Pancreas (tissue), 10 donors: ENCODE measurements at places on chromosomes 12 and 14. TPM values are rescaled to one million over a fixed set of nuclear protein-coding genes. Genes with fewer than 3 reads are reported as not detected.

Gene TIGAR
- 2.3 TPM for polyA plus RNA-seq

Gene WNT5B
- 0.85 TPM for polyA plus RNA-seq

Gene CIT
- 1.0 TPM for polyA plus RNA-seq

Gene PMEL
- polyA plus RNA-seq, result 2.6 TPM

- no peak for DNase-seq
- H3K36me3 ChIP-seq, result no peaks in the 10 kb centered on the region
- no peak overlapping the region for H3K27ac ChIP-seq
- no peaks in the 10 kb centered on the region for H3K27me3 ChIP-seq
Observed at GRCh38 chr14:78335531-78335930, 165.4 kb downstream of the NRXN3 start.

DNA sequence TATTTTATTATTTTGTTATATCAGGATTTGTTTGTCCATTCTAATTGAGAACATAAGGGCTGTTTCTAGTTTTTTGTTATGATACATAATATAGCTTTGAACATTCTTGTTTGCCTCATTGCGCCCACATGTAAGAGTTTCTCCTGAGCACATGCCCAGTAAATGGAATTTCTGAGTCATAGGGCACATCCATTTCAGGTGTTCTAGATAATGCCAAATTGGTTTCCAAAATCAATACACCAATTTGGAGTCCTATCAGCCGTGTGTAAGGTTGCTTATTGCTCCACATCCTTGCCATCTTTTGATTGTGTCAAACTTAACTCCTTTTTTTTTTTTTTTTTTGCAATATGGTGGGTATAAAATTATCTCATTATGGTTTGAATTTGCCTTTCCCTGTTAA, 97.9 kb upstream of the RESF1 start:
- H3K4me1 ChIP-seq, result no peaks in the 10 kb centered on the region
- H3K27ac ChIP-seq, result no peak overlapping the region
- no peak for DNase-seq
- no peaks in the 10 kb centered on the region for H3K36me3 ChIP-seq

Gene TEX22
- polyA plus RNA-seq, result 0.40 TPM

GRCh38 chr12:26113181-26113654, 11.6 kb downstream of the BHLHE41 start:
- H3K27ac ChIP-seq, result peak overlapping the region; percentile 96
- H3K27me3 ChIP-seq, result no peaks in the 10 kb centered on the region
- H3K4me3 ChIP-seq, result peak overlapping the region; percentile 47
- peaks cover 12% of the 10 kb centered on the region for H3K4me1 ChIP-seq

Gene LGR5
- not detected for polyA plus RNA-seq

Gene SYNDIG1L
- 2.5 TPM for polyA plus RNA-seq

GRCh38 chr12:39792938-39793337, 173.3 kb upstream of the ABCD2 start:
- no peaks in the 10 kb centered on the region for H3K36me3 ChIP-seq
- DNase-seq, result no peak
- no peaks in the 10 kb centered on the region for H3K27me3 ChIP-seq

Gene CAPZA3
- polyA plus RNA-seq, result 1.2 TPM

GRCh38 chr14:67270145-67270753, 29.0 kb downstream of the PALS1 start:
- H3K27me3 ChIP-seq, result no peaks in the 10 kb centered on the region
- DNase-seq, result no peak
- H3K4me1 ChIP-seq, result peaks cover 12% of the 10 kb centered on the region

Gene RASAL1
- 12.1 TPM for polyA plus RNA-seq

Gene PLEKHD1
- 0.07 TPM for polyA plus RNA-seq

DNA sequence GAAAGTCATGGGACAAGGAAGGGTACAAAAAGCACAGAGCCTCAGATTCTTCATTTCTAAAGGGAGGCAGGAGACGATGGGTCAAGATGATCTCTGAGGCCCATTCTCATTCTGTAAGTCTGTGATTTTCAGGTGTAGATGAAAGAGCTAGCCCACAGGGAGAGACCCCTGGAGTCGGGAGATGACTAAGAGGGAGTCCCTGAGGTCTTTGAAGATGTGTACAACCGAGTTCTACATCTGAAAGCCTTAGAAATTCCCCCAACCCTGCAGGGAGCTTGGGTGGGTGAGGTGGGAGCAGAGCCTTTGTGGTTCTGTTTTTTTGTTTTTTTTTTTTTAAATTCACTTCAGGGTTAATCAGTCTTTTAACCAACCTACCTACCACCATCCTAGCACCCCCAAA, 3.1 kb downstream of the WNT10B start:
- DNase-seq, result no peak
- H3K4me3 ChIP-seq, result no peak overlapping the region
- H3K4me1 ChIP-seq, result no peaks in the 10 kb centered on the region
- H3K27me3 ChIP-seq, result peaks cover 7% of the 10 kb centered on the region
- H3K36me3 ChIP-seq, result no peaks in the 10 kb centered on the region

Gene LETMD1
- 59.5 TPM for polyA plus RNA-seq

Gene FSCB
- polyA plus RNA-seq, result not detected

Gene AKAP3
- 0.87 TPM for polyA plus RNA-seq

DNA sequence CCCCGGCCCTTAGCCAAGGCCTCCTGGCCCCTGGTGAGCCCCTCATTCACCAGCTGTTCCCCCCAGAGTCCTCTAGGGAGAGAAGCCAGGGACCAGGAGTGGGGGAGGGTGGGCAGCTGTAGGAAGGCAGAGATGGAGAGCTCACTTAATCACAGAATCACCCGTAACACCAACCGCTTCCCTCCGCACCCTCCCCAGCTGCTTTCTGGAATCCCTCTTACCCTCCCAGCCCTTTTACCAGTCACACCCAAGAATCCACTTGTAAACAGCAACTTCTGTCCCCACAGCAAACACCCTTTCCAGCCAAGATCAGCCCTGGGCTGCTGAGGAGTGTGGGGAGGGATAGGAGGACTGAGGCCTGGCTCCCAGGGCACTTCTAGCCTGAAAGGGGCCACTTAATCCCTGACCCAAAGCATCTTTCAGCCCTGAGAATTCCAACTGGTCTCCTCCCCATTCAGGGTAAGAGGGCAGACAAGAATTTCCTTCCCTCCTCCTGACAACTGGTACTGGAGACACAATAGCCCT, 18.8 kb downstream of the NCKAP5L start:
- no peak for DNase-seq
- no peak overlapping the region for H3K4me3 ChIP-seq
- H3K27me3 ChIP-seq, result no peaks in the 10 kb centered on the region
- H3K27ac ChIP-seq, result no peak overlapping the region

DNA sequence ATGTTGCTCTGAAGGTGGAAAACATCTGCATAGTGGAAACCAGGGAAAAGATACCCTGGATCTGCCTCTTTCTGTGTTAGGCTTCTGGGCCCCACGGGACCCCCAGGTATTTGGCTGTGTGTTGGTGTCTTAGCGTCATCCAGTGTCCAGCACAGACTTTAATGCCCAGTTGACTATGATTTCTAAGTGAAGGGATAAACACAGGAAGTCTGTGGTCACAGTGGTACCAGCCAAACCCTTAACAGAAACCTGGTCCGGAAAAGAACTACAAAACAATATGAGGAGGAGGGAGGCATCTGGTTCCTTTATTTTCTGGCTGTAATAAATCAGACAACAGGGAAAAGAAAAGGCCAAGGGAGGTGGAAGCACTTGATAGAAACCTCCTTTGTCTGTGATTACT, 56.4 kb downstream of the CMKLR1 start:
- no peak overlapping the region for H3K27ac ChIP-seq
- no peak for DNase-seq
- H3K36me3 ChIP-seq, result no peaks in the 10 kb centered on the region
- H3K4me1 ChIP-seq, result no peaks in the 10 kb centered on the region
- H3K27me3 ChIP-seq, result no peaks in the 10 kb centered on the region

GRCh38 chr12:100266585-100266834, 369 bp downstream of the DEPDC4 start:
- peaks cover 10% of the 10 kb centered on the region for H3K4me1 ChIP-seq
- H3K4me3 ChIP-seq, result peak overlapping the region; percentile 90
- peak overlapping the region; percentile 97 for H3K27ac ChIP-seq
- no peaks in the 10 kb centered on the region for H3K27me3 ChIP-seq

- no peak overlapping the region for H3K4me3 ChIP-seq
- H3K4me1 ChIP-seq, result peaks cover 3% of the 10 kb centered on the region
- H3K27ac ChIP-seq, result no peak overlapping the region
- no peaks in the 10 kb centered on the region for H3K27me3 ChIP-seq
- peak; percentile 83 for DNase-seq
Observed at GRCh38 chr12:2783936-2784600, 10.7 kb upstream of the FKBP4 start.

Gene GALNT8
- polyA plus RNA-seq, result 1.7 TPM

- no peak overlapping the region for H3K4me3 ChIP-seq
- no peaks in the 10 kb centered on the region for H3K27me3 ChIP-seq
- peak overlapping the region; percentile 68 for H3K27ac ChIP-seq
- no peak for DNase-seq
- H3K4me1 ChIP-seq, result peaks cover 36% of the 10 kb centered on the region
- no peaks in the 10 kb centered on the region for H3K36me3 ChIP-seq
Observed at GRCh38 chr14:81535396-81536164, 1.9 kb upstream of the SEL1L start.

Gene PLEK2
- 6.0 TPM for polyA plus RNA-seq

DNA sequence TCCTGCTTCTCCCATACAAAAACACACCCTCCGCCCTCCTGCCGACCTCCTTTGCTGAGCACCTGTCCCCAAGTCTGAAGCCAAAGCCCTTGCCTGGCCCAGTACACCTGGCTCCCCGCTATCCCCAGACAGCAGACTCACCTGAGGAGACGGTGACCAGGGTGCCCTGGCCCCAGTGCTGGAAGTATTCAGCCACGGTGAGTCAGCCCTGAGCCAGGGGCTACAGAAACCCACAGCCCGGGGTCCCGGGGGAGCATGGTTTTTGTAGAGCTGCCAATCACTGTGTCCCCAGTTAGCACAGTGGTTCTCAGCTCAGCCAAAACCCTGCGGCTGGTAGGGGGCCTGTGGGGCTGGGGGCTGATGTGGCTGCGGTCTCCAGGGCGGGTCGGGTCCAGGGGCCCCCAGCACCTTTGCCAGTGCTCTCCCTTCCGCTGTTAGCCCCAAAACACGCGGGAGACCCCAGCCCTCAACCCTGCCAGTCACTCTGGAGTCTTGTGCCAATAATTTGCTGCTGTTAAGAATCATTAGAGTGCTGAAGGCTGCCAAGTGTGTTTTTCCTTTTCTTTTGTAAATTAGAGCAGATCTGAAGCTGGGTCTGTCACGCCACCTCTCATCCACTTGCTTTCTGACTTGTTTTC, 339.0 kb downstream of the TMEM121 start:
- H3K27me3 ChIP-seq, result no peaks in the 10 kb centered on the region
- H3K4me3 ChIP-seq, result no peak overlapping the region
- no peak overlapping the region for H3K27ac ChIP-seq
- no peaks in the 10 kb centered on the region for H3K36me3 ChIP-seq
- peak; percentile 7 for DNase-seq

GRCh38 chr12:92452763-92453162, 250.0 kb upstream of the PLEKHG7 start:
- no peak for DNase-seq
- H3K4me1 ChIP-seq, result no peaks in the 10 kb centered on the region
- no peaks in the 10 kb centered on the region for H3K36me3 ChIP-seq
- H3K4me3 ChIP-seq, result no peak overlapping the region

- H3K4me1 ChIP-seq, result no peaks in the 10 kb centered on the region
- H3K27me3 ChIP-seq, result no peaks in the 10 kb centered on the region
- no peak overlapping the region for H3K27ac ChIP-seq
- DNase-seq, result no peak
Observed at GRCh38 chr12:569091-569676, 94.1 kb downstream of the NINJ2 start.

Gene SLC7A8
- 36.3 TPM for polyA plus RNA-seq

Gene TAS2R20
- not detected for polyA plus RNA-seq

DNA sequence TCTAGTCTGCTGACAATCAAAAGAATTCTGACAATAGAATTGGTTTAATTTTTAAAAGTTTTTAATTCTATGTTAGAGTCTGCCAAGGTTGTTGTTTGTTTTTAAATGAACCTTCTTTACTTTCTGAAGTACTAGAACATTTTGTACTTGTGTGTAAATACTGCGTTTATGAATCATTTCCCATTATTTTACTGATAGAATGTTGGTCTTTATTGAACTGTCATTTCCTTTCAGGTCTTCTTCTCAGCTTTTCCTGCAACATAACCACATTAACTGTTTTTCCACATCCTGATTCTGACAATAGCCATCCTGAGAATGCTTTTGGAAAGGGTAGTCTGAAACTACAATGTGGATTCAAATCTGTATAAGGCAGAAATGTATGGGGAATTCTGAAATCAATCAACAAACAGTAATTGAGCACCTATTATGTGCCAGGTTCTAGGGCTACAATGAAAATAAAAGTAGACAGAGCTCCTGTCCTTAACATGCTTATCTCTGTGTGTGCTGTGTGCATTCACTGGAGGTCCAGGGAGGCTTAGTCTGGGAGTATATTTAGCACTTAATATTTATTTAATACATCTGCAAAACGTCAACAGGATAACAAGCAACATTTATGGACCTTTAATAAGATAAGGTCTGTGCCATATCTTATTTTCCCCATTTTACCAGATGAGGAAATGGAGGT, 73.1 kb upstream of the SLC38A2 start:
- peaks cover 4% of the 10 kb centered on the region for H3K4me1 ChIP-seq
- H3K36me3 ChIP-seq, result no peaks in the 10 kb centered on the region
- no peak overlapping the region for H3K27ac ChIP-seq
- H3K27me3 ChIP-seq, result no peaks in the 10 kb centered on the region
- no peak overlapping the region for H3K4me3 ChIP-seq

DNA sequence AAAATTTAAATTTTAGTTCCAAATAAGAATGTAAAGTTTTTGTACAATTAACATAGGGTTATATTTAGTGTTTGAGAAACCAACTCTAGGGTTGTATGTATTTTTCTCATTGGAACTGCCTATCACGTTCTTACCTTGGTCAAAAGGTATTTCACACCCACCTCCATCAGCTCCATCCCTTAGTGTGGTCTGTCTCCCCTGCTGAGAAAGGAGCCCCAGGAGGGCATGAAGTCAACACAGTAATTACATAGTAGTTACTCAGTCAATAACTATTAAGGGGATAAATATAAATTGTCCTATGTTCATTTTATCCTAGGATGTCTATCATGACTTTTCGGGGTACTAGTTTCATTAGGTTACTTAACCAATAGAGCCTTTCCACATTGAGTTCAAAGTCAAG, 106.3 kb downstream of the AKAP6 start:
- no peak for DNase-seq
- H3K4me3 ChIP-seq, result no peak overlapping the region
- H3K27ac ChIP-seq, result no peak overlapping the region

DNA sequence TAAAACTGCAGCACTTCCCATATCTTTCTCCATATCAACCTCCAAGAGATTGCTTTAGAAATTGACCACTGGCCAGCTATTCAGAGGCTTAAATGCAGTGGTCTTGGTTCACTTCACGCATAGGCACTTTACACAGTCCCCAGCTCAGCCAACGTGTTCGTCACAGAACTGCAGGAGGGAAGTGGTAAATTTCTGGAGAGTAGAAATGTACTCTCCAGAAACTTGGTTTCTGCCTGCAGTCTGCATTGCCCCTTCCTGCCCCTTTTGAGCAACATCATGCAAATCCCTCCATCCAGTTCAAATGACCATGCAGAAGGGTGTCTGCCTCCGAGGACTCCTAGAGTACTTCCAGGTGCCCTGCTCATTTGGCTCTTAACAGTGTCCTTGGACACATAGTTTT, 42.7 kb upstream of the NEDD1 start:
- no peak for DNase-seq
- no peaks in the 10 kb centered on the region for H3K27me3 ChIP-seq
- no peaks in the 10 kb centered on the region for H3K4me1 ChIP-seq
- no peak overlapping the region for H3K4me3 ChIP-seq
- H3K27ac ChIP-seq, result no peak overlapping the region
